ENCODE measurements at places on chromosomes 13 and 19. TPM values are rescaled to one million over a fixed set of nuclear protein-coding genes. Genes with fewer than 3 reads are reported as not detected.

Gene APC2
- 0.97 TPM for polyA plus RNA-seq

Gene LGALS14
- polyA plus RNA-seq = not detected

Gene RRAS
- 32.2 TPM for polyA plus RNA-seq

DNA sequence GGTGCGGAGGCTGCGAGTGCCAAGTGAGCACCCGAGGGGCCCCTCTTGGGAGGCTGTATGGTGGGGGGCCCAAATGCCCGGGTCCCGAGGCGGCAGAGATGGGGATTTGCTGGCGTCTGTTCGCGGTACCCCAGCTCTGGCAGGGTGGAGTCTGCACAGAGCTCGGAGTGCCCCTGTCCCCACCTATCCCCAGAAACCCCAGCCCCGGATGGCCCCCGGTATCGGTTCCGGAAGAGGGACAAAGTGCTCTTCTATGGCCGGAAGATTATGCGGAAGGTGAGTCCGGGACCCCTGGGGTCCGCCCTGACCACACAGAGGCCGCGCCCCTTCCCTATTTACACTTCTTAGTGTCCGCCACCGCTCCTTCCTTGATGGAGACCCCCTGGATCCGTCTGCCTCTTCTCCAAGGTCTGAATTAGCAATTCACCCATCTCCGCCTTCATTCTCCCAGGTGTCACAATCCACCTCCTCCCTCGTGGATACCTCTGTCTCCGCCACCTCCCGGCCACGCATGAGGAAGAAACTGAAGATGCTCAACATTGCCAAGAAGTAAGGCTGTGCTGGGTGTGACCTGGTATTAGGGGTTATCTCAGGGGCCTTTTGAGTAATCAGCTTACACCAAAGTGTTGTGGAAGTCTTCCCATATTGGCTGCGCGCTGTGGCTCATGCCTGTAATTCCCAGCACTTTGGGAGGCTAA is 630 bp downstream of the PNPLA6 start:
- DNase-seq = no peak

GRCh38 chr13:111537115-111537728 is 216.8 kb downstream of the TEX29 start:
- DNase-seq = no peak

GRCh38 chr13:75226733-75227435 is 255.1 kb downstream of the TBC1D4 start:
- no peak for DNase-seq

DNA sequence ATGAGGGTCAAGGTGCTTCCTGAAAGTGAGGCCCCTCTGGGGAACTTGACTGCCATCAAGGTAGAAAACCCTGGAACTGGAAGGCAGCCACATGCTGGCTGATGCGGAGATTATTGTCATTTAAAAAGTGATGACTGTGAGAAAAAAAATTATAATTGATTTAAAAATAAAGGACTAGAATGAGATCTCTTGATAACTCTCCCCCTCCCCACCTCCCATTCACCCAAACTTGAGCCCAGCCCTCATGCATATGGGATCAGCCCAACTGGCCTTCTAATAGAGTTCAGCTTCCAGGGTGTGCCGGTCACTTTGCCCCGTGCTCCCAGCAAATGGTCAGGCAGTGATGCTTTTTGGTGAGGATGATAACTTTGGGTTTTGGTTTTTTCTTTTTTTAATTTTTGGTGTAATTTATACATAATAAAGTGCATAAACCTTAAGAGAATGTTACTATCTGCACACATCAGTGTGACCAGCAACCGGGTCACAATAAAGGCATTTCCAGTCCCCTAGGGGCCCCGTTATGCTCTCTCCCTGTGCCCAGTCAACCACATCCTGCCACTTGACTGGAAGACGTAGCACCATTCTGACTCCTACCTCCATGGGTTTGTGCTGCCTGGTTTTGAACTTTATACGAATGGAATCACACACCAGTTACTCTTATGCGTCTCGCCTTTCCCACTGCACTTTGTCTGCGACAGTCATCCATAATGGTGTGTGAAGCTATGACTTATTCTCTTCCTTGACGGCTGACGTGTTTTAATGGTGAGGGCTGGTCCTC is 187.9 kb downstream of the USP12 start:
- no peak for DNase-seq
